ENCODE measurements at places on chromosomes 7 and 10.
A peak's percentile ranks its signal among the peaks of the same experiment; 100 is the strongest.

DNA sequence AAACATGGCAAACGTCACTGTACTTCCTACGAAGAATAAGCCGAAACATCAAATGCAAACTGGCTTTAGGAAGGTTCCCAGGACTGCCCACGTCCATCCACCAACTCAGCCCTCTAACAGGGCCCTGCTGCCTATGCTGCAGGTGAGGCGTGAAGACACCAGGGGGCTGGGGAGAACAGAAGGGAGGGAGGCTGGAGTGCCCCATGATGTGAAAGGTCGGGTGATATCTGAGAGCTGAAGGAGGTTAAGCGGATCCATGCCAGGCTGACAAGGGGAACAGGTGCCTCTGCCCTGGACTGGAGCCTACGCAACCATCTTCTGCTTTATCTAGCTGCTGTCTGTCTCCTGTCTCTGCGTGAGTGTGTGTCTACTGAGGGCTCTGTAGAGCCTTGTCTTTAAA is 40.2 kb upstream of the ATP6V0A4 start:
- DNase-seq, result no peak

- DNase-seq, result no peak
These were observed 5.6 kb upstream of the TRIP6 start for GRCh38 chr7:100861616-100861985.

- DNase-seq, result no peak
These were observed 81.7 kb upstream of the EFCAB10 start for GRCh38 chr7:105662998-105663397.

DNA sequence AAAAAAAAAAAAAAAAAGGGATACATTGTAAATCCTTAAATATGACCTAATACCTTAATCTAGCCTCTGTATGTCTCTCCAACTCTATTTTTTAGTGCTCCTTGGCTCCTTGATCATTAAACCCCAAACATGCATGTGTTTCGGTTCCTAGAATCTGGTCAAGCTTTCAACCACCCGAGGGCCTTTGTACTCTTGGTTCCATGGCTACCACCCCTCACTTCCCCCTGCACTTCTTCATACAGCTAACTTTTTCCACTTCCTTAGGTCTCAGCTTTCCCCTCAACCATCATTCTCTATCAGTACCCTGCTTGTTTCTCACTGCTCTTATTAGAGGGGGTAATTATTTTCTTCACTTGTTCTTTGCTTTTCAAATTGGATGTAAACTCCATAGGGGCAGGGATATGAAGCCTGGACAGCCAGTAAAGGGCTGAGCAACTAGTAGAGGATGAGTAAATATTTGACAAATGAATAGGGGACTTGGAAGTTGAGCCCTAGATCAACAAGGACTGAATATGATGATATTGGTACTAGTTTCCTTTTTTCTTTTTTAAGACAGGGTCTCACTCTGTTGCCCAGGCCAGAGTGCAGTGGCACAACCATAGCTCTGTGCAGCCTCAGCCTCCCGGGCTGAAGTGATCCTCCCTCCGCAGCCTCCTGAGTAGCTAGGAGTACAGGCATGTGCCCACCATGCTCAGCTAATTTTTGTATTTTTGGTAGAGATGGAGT is 4.3 kb upstream of the GDI2 start:
- DNase-seq, result no peak

GRCh38 chr10:134247-135131 is 766 bp upstream of the ZMYND11 start:
- peak; percentile 30 for DNase-seq

DNA sequence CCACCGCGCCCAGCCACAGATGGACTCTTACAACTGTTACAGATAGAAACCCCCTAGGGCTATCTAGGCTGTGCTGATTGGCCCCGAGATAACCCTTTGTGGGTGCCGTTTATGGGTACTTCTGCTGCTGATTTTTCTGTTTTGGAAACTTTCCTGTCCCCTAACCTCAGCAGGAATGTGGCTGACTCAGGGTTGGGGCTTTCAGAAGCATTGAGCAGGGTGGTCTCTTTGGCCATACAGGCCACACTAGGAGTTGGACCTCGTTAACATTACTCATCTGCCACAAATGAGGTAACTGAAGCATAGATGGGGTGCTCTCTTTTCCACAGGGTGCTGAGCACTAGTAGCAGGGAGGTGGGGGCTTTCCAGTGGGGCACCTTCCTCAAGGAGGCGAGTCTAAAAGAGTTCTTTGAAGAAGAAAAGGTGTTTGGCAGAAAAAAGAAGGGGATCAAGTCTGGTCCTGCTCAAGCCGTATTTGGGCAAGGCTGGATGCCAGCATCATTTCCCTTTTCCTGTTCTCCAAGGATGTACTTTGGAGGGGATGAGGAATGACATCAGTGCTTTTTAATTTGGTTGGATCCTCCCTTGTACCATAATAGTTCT is 6.4 kb downstream of the ZSCAN25 start:
- DNase-seq, result no peak

GRCh38 chr7:112010994-112011393 is 195.2 kb downstream of the DOCK4 start:
- no peak for DNase-seq

DNA sequence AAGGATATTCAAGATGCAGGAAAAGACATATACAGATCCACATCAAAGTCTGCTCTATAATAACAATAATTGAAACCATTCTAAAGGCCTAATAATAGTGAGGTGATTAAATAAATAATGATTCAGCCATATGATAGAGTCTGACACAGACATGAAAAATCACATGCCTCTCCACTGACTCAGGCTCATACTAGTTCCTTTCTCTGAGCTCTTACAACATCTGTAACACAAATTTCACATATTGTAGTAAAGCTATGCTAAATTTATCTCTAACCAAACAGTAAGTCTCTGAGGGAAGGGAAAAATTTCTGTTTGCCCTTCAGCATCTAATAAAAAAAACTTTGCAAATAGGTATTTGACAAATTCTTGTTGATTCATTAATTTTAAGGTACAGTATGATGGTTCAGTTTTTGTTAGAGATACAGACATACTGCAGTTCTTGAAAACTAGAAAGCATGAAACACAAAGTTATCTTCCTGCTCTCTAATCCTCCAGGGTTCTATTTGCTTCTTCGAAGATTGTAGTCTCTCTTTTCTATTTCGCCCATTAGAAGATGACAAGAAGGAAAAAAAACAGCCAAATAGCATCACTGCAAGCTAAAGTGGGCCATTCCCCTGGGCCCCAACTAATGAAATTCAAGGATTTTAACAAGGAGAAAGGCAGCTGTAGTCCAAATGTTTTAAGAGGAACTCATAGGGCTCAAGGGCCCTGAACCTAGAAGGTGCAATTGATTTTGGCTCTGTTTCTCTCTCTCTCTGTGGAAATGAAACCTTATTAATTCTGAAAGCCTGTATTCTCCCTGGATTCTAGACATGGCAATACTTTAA is 53.9 kb downstream of the CUBN start:
- DNase-seq, result peak; percentile 95

GRCh38 chr7:2476298-2476697 is at the start of gene GRIFIN:
TSS of gene GRIFIN (minus strand) at chr7:2476398. CDS start at chr7:2476383, 15 bp downstream.
- no peak for DNase-seq

DNA sequence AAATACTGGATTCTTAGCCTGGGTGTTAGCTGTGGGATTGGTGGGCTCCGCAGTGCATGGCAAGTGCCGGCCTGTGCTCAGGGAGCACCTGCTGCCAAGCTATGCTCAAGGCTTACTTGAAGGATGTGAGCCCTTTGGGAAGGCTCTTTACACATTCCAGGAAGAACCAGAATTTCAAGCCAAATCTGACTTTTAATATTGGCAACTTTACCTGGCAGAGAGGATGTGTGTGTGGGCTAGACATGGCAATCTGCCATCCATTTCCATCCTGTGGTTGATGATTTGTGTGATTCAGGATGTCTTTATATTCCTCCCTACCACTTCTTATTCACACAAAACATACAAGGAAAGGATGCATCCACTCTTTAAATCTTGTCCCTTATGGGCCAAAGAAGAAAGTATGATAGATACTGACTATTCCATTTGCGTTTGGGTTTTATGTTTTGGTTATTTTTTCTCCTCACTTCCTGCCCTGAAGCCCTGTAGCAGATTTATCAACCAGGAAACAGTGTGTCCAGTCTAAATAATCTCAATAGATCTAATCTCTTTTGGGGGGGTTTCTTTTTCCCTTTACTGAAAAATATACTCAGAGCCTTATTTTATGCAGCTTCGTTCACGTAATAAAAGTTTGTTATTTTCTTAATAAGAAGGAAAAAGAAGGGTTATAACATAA is 247.1 kb downstream of the COBL start:
- DNase-seq, result no peak

DNA sequence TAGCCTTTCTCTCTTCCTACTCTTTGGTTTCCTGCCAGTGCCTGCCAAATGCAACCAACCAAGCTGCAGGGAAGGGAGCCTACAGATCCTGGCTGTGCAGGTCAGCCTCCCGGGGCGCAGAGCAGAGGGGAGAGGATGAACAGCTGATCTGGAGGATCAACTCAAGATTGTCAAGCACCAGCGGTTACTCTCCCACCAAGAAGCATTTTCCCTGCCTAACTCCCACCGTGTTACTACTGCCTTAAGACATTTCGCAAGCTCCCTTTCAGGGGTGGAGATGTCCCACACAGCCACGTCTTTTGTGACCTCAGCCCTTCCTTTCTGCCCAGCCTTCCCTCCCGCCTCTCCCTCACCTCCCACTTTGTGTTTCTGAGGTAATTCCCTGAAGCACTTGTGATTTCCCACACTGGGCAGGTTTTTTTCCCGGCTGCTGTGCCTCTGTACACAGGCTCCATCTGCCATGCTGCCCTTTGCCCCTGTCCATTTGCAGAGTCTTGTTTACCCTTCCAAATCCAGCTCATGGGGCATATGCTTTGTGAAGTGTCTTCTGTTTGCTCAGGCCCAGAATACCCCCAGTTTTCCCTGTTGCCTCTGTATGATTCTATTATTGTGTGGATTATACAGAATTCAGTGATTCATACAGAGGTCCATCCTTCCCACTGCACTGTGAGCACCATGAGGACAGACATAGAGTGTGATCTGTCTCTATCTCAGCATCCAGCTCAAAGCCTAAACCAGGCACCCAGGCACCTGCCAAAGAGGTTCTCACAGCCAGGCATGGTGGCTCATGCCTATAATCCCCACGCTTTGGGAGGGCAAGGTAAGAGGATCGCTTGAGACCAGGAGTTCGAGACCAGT is 40.9 kb upstream of the PAPSS2 start:
- peak; percentile 61 for DNase-seq

- peak; percentile 63 for DNase-seq
These were observed 103.3 kb downstream of the GRB10 start for GRCh38 chr7:50679218-50680007.

DNA sequence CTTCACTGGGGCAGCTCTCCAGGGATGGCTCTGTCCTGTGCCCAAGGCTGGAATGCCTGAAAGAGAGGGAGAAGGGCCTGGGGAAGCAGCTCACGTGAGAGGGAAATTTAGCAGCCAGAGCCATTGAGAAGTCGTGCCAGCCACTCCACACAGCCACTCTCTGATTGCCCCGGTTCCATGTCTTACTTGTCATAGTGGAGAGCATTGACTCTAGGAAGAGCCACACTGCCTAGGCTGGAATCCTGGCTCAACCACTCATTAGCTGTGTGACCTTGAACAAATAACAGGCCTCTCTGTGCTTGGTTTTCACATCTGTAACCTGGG is 728.0 kb downstream of the PARD3 start:
- no peak for DNase-seq

- no peak for DNase-seq
These were observed 345.7 kb upstream of the KLF6 start for GRCh38 chr10:4130685-4131084.

- no peak for DNase-seq
These were observed 185.0 kb upstream of the COBL start for GRCh38 chr7:51501620-51502019.

- DNase-seq, result no peak
These were observed 218.5 kb downstream of the PLXDC2 start for GRCh38 chr10:20034732-20035131.

GRCh38 chr10:103504181-103504783 is 10.8 kb downstream of the NEURL1 start:
- peak; percentile 97 for DNase-seq

DNA sequence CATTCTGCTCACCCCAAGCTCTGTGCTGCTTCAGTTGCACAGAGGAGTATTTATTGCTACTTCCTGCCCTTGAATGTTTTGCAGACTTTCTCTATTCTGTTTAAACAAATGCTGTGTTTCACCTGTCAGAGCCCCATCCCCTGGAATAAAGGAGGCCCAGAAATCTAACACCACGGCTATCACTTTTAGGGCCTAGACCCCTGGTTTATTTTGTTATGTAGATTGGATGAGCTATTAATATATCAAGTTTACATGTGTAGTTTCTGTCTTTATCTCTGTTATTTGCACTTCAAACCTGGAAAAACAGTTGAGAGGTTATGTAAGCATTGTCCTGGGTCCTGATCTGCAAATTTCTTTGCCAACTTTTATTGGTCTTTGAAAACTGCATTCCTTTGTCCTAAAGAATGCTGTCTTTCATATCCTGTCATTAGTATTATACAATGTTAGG is 630.1 kb downstream of the PARD3 start:
- DNase-seq, result no peak

DNA sequence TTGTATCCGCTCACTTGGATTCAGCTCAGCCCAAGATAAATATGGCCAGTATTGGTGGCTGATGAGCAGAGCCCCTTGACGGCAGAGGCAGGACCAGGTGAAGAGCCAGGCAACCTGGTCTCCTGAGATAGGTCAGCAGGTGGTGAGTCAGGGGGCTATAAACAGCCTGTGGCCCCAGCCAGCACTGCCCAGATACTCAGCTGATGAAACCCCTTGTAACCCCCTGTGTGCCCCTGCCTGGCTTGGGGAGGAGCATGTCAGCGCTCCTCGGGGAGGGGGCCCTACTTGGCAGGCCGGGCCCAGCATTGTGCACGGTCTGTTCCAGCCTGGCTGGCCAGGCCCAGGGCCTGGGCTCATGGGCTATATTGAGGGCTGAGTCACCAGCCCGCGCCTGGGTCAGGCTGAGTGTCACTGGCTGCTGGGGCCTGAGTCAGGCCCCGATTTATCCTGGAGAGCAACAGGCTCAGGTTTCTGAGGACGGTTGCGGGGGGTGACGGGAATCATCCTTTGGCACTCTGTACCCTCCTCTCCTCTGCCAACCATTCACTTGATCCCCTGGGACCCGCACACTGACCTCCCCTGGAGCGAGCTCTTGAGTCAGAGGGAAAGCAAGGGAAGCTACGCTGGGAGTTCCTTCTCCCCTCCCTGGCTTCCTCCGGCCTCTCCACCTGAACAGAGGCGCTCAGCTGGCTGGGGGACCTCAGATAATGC is 2.8 kb upstream of the FLNC start:
- DNase-seq, result peak; percentile 61

GRCh38 chr10:60465801-60466200 is 76.1 kb upstream of the ANK3 start:
- no peak for DNase-seq

DNA sequence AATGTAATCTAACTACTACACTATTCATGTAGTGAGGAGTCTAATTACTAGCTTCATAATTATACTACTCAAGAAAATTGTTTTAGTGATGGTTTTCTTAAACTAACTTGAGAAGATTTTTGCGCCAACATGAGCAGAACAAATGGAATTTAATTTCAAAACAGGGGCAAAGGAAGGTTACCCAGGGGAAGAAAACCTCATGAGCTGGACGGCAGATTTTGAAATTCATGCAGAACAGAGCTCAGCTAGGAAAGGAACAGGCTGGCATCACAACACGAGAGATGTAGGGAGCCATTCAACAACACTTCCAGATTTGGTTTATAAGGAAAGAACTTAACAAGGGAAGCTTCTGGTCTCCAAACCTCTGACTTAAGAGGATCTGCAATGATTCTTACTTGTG is 235.3 kb upstream of the PRKCQ start:
- no peak for DNase-seq

- peak; percentile 70 for DNase-seq
These were observed 17.6 kb downstream of the CDNF start for GRCh38 chr10:14820010-14820774.

All from fibroblast of villous mesenchyme (primary cell).